AG08396 (cell line): ENCODE measurements at places on chromosomes 12 and 14.

DNA sequence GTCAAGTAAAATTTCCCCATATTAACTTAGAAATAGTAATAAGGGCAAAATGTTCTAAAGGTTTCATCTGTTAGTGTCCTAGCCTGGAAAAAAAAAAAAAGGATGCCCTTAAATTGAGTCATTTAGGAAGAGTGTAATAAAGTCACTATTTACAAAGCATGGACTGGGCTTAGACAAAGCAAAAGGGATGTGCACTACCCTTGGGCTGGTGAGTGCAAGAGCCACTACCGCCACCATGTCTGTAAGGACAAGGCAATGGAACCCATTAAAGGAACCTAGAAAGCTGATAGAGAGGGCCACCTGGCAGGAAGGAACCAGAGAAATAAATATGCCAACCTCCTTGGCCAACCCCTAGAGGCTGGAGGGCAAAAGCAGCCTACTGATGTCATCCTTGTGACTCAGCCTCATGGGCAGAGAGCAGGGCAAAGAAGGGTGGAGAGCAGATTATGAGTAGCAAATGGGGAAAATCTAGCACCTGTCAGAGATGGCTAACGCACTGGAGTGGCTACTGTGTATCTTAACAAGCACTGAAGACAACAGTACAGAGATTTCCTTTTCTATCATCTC is 59.5 kb upstream of the FUT8 start:
- no peak for DNase-seq

GRCh38 chr12:40762072-40762471 is 69.8 kb downstream of the CNTN1 start:
- DNase-seq: no peak

- peak; percentile 29 for DNase-seq
Observed at GRCh38 chr12:121964813-121965643, 46.6 kb downstream of the CFAP251 start.

DNA sequence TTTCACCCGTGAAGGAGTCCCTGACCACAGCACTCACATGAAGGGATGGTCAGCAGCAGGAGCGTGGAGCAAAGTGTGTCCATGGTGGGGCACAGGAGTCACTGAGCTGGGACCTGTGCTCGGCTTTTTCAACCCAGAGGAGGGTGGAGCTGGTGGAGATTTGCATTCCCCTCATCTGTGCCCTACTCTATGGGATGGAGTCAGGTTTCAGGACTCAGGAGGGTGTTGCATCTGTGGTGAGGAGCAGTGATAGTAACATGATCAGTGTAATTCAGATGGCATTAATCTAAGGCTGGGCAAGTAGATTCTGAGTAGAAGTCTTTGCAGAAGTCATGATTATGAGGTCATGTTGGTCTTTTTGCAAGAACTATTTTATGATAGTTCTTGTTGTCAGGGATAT is 511.9 kb downstream of the TMEM121 start:
- no peak for DNase-seq

- DNase-seq: peak; percentile 63
Observed at GRCh38 chr12:15268927-15269552, 47.8 kb upstream of the RERG start.

- no peak for DNase-seq
Observed at GRCh38 chr12:31492599-31493196, 98.2 kb downstream of the DENND5B start.

GRCh38 chr14:101031186-101031585 is 127.7 kb upstream of the RTL1 start:
- no peak for DNase-seq

- DNase-seq: no peak
Observed at GRCh38 chr12:23004473-23005020, 379.6 kb downstream of the ETNK1 start.

DNA sequence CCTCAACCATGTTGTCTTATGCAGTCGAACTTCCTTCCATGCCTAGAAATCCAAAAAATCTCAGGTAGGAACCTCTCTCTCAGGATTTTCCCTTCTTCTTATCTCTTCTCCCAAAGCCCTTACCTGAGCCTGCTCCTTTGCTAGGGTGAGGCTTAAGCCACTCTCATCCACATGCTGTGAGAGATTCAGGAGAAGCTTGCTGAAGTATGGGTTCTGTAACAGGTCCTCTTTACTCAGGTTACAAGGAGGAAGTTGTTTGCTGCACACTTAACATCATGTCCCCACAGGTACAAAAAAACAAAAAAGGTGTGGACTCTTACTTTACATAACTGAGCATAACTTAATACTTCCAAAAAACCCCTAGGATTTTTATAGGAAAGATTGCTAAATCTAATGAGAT is 4.5 kb downstream of the HAUS4 start:
- no peak for DNase-seq

- DNase-seq: peak; percentile 42
Observed at GRCh38 chr14:24982472-24983155, 67.3 kb downstream of the STXBP6 start.

GRCh38 chr12:54019924-54020590 is 8.2 kb upstream of the HOXC6 start:
- no peak for DNase-seq

DNA sequence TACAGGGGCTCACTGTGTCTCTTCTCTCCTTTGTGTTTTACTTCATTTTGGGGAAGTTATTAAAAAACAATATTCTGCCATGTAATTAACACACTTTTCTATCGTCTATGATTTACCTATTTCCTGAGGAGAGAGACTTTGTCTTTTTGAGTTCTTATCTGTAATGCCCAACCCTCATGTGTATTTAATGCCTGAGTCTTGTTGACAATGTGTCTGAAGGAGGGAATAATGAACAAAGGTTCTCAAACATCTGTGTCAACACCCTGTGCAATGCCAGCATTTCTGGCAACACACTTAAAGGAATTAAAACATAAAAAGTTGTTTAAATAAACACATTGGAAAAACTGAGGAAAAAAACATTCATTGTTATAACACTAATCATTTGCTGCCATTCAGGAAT is 147.1 kb downstream of the SLC15A5 start:
- no peak for DNase-seq

GRCh38 chr12:70150230-70150629 is 93.0 kb upstream of the CNOT2 start:
- no peak for DNase-seq

DNA sequence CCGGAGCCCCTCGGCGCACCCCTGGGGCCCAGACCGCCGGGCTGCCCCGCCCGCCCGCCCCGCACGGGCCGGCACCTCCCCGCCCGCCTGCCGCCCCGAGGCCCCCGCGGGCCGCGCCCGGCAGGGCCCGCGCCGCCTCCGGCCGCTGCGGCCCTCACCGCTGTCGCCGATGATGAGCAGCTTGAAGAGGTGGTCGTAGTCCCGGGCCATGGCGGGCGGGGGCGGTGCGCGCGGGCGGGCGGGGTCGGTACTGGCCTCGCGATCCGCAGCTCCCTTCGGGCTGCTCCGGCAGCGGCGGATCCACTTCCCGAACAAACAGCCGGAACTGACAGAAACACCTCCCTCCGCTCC is at the start of gene RAB35:
RAB35 (minus strand) TSS at position 313 of the 351 bp plus-strand sequence; CDS start at position 210, 103 bp downstream.
- DNase-seq: no peak

DNA sequence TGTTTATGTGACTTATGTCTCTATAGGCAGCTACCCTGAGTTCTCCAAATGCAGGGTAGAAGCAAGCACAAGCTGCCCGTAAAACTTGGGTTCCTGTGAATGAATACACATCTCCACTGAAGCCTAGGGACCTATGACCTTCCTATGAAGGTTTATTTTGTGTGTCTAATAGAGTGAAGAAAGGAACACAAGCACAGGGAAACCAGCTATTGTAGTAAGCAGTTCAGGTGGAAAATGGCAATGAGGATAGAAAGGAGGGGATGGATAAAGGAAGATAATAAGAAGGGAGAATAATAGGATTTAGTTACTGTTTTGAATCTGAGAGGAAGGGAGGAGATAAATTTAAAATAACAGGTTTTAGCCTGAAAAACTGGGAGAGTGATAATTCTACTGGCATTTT is 2.4 kb downstream of the PFKM start:
- DNase-seq: no peak

DNA sequence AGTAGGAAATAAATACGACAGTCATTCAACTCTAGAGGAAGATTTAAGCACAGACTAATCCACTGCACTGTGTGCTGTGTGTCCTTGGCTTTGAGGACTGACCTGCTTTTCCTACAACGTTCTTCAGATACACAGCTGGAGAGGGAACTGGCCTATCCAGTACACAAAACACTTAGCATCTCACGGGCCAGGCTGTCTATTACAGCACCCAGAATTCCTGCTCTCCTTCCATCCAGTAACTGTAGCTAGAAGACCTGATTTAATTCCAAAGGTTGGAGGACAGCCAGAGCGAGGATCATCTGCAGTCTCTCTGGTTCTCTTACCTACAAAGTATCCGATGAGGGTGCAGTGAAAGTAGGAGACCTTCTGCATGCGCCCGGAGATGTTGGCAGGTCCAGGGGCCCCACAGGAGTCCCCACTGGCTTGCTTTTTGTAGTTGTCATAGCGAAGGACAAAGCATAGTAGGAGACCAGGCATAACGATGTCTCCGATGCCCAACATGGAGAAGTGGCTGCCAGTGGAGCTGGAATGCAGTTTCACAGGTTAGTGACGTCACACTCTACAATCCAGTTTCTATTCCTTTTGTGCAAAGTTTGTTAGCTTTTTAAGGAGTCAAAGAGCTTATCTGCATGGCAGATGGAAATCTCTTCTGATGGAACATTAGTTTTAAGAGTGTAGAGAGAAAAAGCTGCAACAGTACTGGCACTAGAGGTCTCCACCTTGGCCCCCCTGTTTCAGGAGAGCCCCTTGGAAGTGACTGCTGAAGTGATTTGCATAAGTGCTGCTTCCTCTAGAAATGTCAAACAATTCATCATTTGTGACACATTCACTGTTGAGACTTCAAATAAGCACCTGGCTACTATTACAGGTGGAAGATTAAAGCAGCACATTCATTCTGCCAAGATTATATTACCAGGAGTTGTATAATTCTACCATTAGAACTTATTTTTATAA is 41.7 kb downstream of the ACADS start:
- no peak for DNase-seq

- DNase-seq: no peak
Observed at GRCh38 chr14:100607611-100607956, 20.4 kb upstream of the BEGAIN start.

DNA sequence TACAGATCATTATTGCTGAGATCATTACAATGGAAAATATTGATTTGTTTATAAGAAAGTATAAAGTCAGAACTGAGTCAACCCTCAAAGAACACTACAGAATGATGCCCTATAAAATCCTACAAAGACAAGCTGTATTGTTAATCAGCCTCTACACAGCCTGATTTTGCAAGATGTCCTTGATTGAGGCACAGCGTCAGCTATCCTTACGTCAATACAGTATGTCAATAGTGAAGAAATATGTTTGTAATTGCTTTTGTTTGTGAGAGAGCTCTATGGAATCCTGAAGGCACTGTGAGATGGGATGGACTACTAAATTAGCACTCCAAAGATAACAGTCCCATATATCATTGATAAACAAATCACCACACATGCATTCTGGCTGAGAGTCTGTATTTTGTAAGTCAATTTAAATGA is 70.7 kb downstream of the RASSF9 start:
- DNase-seq: no peak

GRCh38 chr14:72845683-72846082 is 48.2 kb downstream of the DPF3 start:
- no peak for DNase-seq

DNA sequence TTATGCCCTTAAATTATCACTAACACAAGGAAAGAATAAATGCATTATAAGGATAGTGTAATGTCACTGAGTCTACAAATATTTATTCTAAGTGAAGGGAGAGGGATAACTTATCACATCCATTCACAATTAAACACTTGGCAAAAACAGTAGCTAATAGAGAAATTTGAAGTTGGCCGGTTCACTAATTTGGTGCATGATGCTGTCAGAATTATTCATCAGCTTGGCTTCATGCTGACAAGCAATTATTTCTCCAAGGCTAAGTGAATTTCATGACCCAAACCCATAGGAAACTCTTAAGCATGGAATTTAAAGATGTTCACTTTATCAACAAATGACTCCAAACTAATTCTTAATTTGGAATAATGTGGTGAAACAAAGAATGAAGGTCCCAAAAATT is 25.0 kb upstream of the NR1H4 start:
- DNase-seq: no peak

- DNase-seq: no peak
Observed at GRCh38 chr12:108635997-108636808, 2.5 kb upstream of the SELPLG start.

DNA sequence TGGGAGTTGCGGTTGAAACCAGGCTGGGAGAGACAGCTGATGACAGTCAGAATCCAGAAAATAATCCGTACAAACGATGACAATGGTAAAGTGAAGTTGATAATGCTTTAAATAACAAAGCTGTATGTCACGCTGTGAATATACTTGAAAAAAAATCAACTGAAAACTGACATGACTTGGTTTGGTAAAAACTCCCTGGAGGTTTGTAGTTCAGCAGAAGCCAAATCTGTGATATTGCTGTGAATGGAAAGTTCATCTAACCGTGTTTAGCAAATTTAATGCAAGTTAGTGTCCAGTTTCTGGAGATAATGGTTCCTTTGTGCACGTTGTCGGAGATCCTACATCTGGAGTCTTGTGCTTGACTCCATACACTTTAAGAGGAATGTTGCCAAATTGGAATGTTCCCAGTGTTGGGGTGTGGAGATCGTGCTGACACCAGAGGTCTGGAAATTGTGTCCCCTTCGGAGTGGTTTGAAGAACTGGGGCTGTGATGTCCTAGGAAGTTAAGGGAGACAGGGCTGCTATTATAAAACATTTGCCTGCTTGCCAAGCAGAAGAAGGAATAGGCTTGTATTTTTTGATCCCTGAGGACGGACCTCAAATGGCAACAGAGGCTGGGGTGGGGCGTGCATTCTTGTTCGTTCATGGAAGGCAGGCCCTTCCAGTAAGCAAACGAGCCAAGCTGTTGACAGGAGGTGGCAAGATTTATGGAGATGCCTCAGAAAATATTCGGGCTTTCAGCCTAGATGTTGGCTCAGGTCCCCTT is 30.6 kb downstream of the PPFIBP1 start:
- DNase-seq: peak; percentile 47

- no peak for DNase-seq
Observed at GRCh38 chr14:58572863-58573262, 64.9 kb upstream of the DACT1 start.

DNA sequence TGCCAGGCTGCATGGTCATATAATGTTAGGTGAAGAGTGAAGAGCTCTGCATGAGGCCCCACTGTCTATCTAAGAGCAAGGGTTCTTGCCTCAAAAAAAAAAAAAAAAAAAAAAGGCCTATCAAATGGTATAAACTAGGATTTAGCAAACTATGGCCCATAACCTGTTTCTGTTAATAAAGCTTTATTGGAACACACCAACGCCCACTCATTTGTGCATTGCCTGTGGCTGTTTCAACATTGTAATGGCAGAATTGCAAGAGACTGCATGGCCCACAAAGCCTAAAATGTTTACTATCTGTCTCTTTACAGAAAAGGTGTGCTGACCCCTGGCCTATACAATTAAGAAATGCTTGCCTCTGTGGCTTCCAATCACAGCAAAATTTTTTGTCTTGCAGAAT is 12.8 kb downstream of the PLEKHG7 start:
- DNase-seq: no peak
